HS-5 (cell line): ENCODE measurements at places on chromosomes 3 and 15.

- no peak for DNase-seq
These were observed 679.8 kb upstream of the SGO1 start for GRCh38 chr3:20865803-20866202.

DNA sequence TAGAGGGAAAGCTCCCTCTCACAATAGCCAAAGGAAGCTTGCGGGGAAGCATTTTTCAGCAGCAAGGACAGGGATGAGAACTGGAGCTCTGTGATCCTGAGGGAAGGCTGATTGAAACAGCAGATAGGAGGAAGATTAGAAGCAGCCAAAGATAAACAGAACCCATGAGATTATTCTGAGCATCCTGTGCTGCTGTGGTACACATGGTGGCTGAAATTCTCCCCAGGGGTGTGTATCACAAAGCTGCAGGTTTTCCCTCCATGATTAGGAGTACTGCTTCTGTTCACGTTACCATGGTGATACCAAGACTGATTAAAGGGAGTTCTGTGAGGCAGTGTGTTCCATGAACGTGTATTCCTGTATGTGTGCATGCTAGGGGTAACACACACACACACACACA, 30.3 kb upstream of the PSMD6 start:
- no peak for DNase-seq

GRCh38 chr15:29064290-29064689, 178.5 kb downstream of the APBA2 start:
- DNase-seq = no peak

DNA sequence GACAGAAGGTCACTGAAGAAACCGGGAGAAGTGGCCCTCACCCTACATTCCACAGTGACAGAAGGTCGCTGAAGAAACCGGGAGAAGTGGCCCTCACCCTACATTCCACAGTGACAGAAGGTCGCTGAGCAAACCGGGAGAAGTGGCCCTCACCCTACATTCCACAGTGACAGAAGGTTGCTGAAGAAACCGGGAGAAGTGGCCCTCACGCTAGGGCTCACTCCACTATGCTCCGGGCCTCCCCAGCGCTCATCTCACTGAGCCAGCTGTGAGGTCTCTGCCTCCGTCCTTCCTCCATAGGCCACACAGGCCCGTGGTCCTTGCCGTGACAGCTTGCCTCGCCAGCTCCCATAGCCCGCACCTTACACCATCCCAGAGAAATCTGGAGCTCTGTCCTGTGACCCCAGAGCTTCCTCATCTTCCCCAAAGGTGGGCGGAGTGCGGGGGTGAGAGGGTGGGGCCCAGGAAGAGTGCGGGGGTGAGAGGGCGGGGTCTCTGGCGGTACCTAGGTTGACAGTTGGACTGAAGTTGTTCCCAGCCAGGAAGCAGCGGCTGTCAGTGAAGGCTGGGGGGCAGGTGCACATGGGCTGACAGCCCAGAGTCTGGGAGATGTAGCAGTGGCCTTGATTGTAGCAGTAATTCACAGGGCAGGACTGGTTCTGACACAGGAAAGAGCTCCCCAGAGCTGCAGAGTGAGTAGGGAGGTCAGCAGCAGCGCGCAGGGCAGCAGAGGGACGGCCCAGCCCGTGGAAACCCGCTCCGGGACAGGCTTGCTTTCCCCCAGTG, 32.0 kb downstream of the MUC20 start:
- no peak for DNase-seq

- no peak for DNase-seq
These were observed 52.2 kb downstream of the EXOG start for GRCh38 chr3:38548154-38548931.

GRCh38 chr3:73601481-73601880, 23.3 kb downstream of the PDZRN3 start:
- DNase-seq = no peak
